GM23248 (cell line): ENCODE measurements at places on chromosomes 7 and 10. TPM values are rescaled to one million over a fixed set of nuclear protein-coding genes. Genes with fewer than 3 reads are reported as not detected.
A peak's percentile ranks its signal among the peaks of the same experiment; 100 is the strongest.

- no peak for DNase-seq
Measured at GRCh38 chr7:99446096-99446495, 7.4 kb downstream of the CPSF4 start.

DNA sequence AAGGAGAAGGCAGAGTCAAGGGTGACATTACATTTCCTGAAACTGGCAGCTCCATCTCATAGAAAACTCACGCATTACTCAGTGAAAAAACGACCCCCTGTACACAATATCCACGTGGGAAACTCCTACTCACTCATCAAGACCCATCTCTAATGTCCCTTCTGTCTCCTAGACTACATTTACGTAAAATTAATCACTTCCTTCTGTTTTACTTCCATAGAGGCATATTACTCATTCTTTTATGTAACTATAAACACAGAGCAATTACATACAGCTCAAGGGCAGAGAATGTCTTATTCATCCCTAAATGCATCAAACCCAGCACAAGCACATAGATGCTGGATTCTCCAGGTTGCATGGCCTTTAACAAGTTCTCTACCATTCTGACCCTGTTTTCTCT lies 281.8 kb downstream of the KCNMA1 start:
- peak; percentile 90 for DNase-seq

- peak; percentile 31 for DNase-seq
Measured at GRCh38 chr7:116912269-116912909, 40.9 kb upstream of the ST7 start.

GRCh38 chr10:82377608-82378007 lies 502.6 kb downstream of the NRG3 start:
- DNase-seq: peak; percentile 48

- no peak for DNase-seq
Measured at GRCh38 chr7:143735962-143736361, 21.5 kb downstream of the CTAGE6 start.

GRCh38 chr10:16809074-16809718 lies 8.0 kb downstream of the RSU1 start:
- peak; percentile 61 for DNase-seq

DNA sequence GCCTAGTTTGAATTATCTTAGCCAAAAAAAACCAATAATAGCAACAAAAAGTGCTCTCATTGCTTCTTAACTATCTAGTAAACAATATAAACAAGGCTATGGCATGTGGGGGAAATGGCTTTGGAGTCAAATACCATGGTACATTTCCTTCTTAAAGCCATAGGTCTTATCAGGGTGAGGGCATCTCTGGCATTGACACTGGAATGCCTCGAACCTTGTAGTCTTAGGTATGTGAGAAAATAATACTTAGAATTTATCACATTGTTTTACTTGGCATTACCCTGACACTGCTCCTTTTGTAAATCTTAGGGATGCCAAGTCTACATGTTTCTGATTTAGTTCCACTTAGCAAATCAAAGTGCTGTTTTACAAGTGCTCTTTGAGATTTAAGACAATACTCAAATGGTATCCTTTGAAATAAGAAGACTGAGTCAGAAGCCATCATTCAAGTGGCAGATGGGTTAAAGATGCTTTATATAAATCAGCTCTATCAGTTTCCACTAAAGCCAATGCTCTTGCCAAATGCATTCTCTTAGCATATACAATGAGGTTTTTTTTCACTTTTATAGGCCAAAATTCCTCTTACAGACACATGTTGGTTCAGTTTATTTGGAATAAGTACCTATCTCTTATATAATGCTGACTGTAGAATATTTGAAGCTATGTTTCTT lies 155.2 kb downstream of the HPSE2 start:
- no peak for DNase-seq

DNA sequence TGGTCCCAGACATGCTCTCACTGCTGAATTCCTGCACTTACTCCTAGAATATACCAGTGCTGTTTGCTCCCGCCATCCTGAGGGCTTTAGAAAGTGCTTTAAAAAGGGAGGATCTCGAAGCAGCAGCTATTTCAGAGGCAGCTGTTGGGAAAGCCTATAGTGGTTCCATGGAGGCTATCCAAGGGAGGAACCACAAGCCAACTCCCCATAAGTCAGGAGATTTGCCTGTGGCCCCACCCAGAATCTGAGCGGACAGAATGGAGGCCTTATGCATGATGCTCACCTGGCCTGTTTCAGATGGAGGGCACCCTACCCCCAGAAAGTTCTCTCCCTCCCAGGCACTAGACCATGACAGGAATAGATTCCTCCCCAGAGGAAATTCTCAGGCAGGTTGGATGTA lies 2.3 kb upstream of the KCNIP2 start:
- DNase-seq: no peak

DNA sequence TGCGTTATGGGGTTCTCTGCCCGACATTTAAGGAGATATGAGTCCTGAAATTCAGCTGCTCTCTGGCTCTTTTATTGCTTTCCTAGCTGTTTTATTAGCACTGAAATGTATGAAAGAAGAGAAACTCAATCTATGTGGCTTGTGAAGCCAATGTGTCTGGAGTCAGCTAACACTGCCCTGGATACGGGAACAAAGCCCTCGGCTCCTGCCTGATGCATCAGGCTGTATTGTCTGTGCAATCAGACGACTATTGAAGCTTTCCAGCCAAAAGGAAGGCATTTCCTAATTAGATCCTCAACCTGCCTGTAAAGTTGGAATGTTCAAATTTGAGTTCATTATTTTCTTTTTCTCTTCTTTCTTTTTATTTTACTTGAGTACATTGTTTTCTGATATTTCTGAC lies 22.0 kb upstream of the TM9SF3 start:
- DNase-seq: no peak

GRCh38 chr7:108614896-108615295 lies 45.2 kb downstream of the DNAJB9 start:
- DNase-seq: no peak

- no peak for DNase-seq
Measured at GRCh38 chr10:62719061-62719460, 85.5 kb upstream of the ADO start.

The VAX1 gene
- not detected in 2 replicates for total RNA-seq

The PTPRE gene
- total RNA-seq: 2.7 and 3.0 TPM in 2 replicates

The UPK3B gene
- total RNA-seq: 0.11 TPM in 1 of 2 replicates, not detected in the other

The CYREN gene
- total RNA-seq: 37.3 and 40.4 TPM in 2 replicates

The INHBA gene
- 5.2 and 5.5 TPM in 2 replicates for total RNA-seq

The MYH16 gene
- total RNA-seq: not detected in 2 replicates

The HKDC1 gene
- 0.13 and 0.32 TPM in 2 replicates for total RNA-seq

The NPC1L1 gene
- total RNA-seq: not detected in 2 replicates
